Right lobe of liver (tissue), 6 donors: ENCODE measurements at places on chromosomes 13 and 19. TPM values are rescaled to one million over a fixed set of nuclear protein-coding genes. Genes with fewer than 3 reads are reported as not detected.

The MEIOSIN gene
- not detected for total RNA-seq

GRCh38 chr13:65882810-65883209 lies 1347.3 kb downstream of the PCDH9 start:
- no peak overlapping the region for H3K27ac ChIP-seq
- H3K4me1 ChIP-seq, result no peaks in the 10 kb centered on the region
- H3K4me3 ChIP-seq, result no peak overlapping the region
- H3K36me3 ChIP-seq, result no peaks in the 10 kb centered on the region
- DNase-seq, result no peak

- DNase-seq, result peak; percentile 22
- no peaks in the 10 kb centered on the region for H3K36me3 ChIP-seq
- H3K4me1 ChIP-seq, result peaks cover 13% of the 10 kb centered on the region
- no peaks in the 10 kb centered on the region for H3K27me3 ChIP-seq
These were observed 303.5 kb downstream of the TEX29 start for GRCh38 chr13:111623743-111624505.

- peaks cover 13% of the 10 kb centered on the region for H3K4me1 ChIP-seq
- H3K27ac ChIP-seq, result no peak overlapping the region
- peak; percentile 19 for DNase-seq
- H3K27me3 ChIP-seq, result peaks cover 12% of the 10 kb centered on the region
- H3K4me3 ChIP-seq, result no peak overlapping the region
These were observed 3.7 kb upstream of the C2CD4C start for GRCh38 chr19:412356-413355.

DNA sequence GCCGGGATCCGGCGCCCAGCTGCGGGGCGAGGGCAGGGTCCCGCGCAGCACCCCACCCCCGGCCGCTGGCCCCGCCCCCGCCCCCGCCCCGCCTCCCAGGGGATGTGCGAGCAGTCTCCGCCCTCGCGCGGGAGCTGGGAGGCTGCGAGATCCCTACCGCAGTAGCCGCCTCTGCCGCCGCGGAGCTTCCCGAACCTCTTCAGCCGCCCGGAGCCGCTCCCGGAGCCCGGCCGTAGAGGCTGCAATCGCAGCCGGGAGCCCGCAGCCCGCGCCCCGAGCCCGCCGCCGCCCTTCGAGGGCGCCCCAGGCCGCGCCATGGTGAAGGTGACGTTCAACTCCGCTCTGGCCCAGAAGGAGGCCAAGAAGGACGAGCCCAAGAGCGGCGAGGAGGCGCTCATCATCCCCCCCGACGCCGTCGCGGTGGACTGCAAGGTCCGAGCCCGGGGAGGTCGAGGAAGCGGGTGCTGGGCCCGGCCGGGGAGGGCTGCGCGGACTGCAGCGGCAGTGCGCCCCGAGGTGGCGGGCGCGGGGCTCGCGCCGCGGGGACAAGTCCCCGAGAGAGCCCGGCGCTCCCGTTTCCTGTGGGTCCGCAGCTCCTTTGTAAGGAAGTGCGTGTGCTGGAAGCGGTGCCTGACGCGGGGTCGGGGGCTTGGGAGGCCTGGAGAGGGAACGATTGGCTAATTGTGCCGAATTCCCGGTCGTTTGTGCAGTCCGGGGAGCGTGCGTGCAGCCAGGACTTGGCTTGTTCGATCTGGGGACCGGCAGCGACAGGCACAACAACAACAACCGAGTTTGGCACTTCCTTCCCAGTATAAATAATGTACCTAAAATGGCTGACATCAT lies at the start of gene ITM2B:
TSS of gene ITM2B (plus strand) at position 161 of the 843 bp plus-strand sequence. CDS start at position 316, 155 bp downstream.
- no peaks in the 10 kb centered on the region for H3K27me3 ChIP-seq
- H3K4me1 ChIP-seq, result no peaks in the 10 kb centered on the region
- peak; percentile 92 for DNase-seq
- H3K36me3 ChIP-seq, result no peaks in the 10 kb centered on the region

GRCh38 chr19:48883726-48884125 lies 11.5 kb downstream of the PPP1R15A start:
- DNase-seq, result no peak
- no peak overlapping the region for H3K4me3 ChIP-seq
- no peaks in the 10 kb centered on the region for H3K27me3 ChIP-seq
- H3K36me3 ChIP-seq, result no peaks in the 10 kb centered on the region

- no peak overlapping the region for H3K4me3 ChIP-seq
- H3K27ac ChIP-seq, result no peak overlapping the region
- peaks cover 9% of the 10 kb centered on the region for H3K27me3 ChIP-seq
- no peak for DNase-seq
- H3K36me3 ChIP-seq, result no peaks in the 10 kb centered on the region
These were observed 188.9 kb downstream of the COL4A1 start for GRCh38 chr13:110118106-110118505.

- H3K4me3 ChIP-seq, result no peak overlapping the region
- DNase-seq, result no peak
- H3K27ac ChIP-seq, result no peak overlapping the region
- no peaks in the 10 kb centered on the region for H3K36me3 ChIP-seq
- no peaks in the 10 kb centered on the region for H3K4me1 ChIP-seq
These were observed 74.0 kb upstream of the KCTD15 start for GRCh38 chr19:33722456-33723239.

The NPHS1 gene
- total RNA-seq, result not detected

The FXYD7 gene
- not detected for total RNA-seq

- H3K4me3 ChIP-seq, result no peak overlapping the region
- no peaks in the 10 kb centered on the region for H3K36me3 ChIP-seq
- H3K4me1 ChIP-seq, result no peaks in the 10 kb centered on the region
- H3K27me3 ChIP-seq, result no peaks in the 10 kb centered on the region
- no peak overlapping the region for H3K27ac ChIP-seq
- DNase-seq, result no peak
These were observed 233.8 kb downstream of the SLC7A1 start for GRCh38 chr13:29361716-29362115.

DNA sequence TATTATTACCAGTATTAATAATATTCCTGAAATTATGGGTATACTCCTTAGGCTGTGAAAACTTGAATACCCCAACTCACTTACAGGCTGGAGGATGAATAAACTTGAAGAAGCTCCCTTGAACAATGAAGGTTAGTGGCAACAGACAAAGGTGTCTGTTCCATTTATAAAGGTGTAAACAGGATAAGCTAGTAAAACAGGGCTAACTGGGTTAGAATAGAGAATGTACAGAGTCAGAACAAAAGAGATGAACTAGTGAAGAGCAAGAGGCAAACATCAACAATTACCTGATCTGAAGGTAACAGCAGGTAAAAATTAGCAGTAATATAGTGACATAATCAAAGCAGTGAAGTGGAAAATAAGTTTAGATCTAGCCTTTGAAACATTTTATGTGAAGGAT lies 23.2 kb downstream of the MICU2 start:
- no peaks in the 10 kb centered on the region for H3K27me3 ChIP-seq
- DNase-seq, result no peak
- H3K27ac ChIP-seq, result no peak overlapping the region

GRCh38 chr19:40553885-40554857 lies 22.5 kb upstream of the SHKBP1 start:
- H3K27ac ChIP-seq, result no peak overlapping the region
- no peaks in the 10 kb centered on the region for H3K4me1 ChIP-seq
- no peaks in the 10 kb centered on the region for H3K27me3 ChIP-seq
- H3K4me3 ChIP-seq, result no peak overlapping the region
- H3K36me3 ChIP-seq, result no peaks in the 10 kb centered on the region

The ZNF77 gene
- 1.5 TPM for total RNA-seq
